ELR (cell line): ENCODE measurements at places on chromosomes 13 and 19.

DNA sequence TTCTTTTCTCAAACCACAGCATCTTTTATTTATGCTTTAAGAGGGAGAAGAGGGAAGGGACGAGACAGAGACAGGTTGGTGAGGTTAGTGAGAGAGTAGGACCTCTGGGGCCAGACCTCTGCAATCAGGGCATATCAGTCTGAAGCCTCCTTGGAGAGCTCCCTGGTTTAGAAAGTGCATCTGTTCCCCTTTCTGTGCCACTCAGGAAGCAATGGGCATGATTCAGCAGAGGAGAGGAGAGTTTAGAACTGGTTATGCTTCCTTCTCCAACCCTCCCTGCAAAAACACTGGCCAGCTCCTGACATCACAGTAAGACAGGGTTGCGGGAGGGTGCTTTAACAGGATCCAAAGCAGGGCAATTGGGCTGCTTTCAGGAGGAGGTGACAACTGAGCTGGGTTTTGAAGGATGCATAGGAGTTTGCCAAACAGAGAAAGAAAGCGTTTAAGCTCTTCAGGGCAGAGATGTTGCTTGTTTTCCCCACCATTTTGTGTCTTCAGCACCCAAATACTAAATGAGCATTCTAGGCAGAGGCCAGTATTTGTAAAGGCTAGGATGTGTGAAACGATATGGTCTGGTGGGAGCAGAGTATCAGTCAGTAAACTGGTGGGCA, 33.1 kb downstream of the CERS4 start:
- DNase-seq, result no peak

DNA sequence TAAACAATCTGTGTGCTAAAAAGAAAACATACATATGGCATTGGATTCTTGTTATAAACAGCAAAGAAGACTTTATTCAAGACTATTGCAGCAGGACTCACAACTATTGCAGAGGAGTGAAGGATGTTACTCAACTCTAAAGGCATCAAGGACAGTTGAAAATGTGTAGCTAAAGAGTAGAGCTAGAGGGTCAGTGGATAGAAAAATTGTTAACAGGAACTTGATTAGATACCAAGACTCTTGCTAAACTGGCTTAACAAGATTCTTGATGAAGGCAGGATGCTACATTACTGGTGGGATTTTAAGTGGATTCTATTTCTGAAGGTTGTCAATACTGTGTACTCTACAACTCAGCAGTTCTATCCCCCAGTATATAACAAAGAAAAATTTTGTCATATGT, 1183.3 kb downstream of the SLITRK1 start:
- no peak for DNase-seq

GRCh38 chr13:39035204-39035603, 2.7 kb downstream of the PROSER1 start:
- DNase-seq, result no peak

- DNase-seq, result no peak
Observed at GRCh38 chr13:32060401-32060878, 28.9 kb downstream of the FRY start.

GRCh38 chr13:27079421-27079958, 92.1 kb downstream of the USP12 start:
- DNase-seq, result peak; percentile 42

GRCh38 chr19:18867751-18868150, 28.2 kb downstream of the CERS1 start:
- DNase-seq, result no peak

DNA sequence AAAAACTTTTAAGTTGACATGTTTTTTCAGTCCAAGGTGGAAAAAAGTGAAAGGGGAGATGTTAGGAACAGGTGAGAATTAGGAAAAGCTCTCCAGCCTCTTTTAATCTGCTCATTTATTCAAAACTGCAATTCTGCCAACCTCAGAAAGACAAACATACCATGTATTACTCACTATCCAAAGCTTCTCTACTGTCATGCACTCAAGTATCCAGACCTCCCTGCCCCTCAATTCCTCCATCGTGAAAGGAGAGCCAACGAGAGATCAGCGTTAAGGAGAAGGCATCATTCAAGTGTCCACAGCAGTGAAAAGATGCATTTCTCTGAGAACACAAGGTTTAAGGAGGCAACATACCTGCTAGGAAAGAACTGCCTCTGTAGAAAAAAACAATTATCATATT, 24.5 kb downstream of the DIAPH3 start:
- DNase-seq, result peak; percentile 30

- no peak for DNase-seq
Observed at GRCh38 chr13:32932376-32932775, 83.8 kb upstream of the KL start.

DNA sequence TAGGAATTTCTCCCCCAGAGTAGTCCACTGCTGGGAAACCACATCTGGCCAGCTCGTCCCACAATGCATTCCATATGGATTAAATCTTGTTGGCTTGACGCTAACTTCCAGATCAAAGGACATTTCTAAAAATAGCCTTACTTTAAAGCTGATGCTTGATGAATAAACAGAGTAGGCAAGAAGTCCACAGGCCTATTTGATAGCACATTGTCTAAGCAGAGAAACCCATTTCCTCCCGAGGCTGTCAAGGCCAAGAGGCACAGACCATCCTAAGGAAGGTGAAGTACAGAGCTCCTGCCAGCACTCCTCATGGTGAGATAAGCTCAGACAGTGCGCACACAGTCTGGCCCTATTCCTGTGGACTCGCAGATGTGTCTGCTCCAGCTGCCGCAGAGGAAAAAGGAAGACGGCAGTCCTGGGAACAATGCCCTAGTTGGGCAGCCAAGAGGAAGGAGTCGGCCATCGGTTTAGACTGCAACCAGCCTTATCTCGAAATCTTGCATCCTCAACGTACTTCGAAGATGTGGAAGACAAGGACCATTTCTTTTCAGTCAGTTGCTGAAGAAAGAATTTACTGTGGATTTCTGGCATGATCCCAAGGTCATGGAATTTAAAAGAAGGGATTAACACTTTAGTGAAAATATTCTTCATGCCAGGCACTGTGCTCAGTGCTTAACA, 156.8 kb downstream of the RGCC start:
- DNase-seq, result peak; percentile 58

DNA sequence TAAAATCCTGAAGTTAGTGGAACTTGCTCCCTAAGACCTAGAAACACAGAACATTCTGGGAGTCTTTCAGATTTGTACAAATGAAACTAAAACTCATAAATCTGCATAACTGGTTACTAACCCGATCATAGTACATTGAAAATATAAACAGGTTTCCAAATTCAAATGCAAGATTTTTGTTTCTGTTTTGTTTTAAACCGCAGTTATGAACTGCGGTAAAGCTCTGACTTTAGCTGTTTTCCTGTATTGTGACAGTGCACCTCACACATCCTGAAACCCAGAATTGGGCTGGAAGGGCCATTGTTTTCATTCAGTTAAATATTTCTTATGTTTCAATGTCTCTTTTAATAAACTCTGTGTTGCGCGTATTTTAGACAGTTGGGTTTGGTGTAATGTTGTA, 204.7 kb downstream of the SHISA2 start:
- no peak for DNase-seq

- DNase-seq, result no peak
Observed at GRCh38 chr13:59176775-59177174, 987.0 kb downstream of the DIAPH3 start.

DNA sequence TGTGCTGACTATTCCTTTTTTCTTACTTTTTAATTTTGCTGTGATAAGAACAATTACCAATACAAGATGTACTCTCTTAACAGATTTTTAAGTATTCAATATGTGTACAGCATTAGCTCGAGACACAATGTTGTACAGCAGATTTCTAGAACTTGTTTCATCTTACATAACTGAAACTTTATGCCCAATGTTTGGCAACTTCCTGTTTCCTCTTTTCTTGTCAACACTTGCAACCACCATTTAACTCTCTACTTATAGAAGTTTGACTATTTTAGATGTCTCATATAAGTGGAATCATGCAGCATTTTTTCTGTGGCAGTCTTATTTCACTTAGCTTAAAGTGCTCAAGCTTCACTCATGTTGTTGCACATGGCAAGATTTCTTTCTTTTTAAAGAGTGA, 1426.8 kb downstream of the SLITRK5 start:
- DNase-seq, result no peak

DNA sequence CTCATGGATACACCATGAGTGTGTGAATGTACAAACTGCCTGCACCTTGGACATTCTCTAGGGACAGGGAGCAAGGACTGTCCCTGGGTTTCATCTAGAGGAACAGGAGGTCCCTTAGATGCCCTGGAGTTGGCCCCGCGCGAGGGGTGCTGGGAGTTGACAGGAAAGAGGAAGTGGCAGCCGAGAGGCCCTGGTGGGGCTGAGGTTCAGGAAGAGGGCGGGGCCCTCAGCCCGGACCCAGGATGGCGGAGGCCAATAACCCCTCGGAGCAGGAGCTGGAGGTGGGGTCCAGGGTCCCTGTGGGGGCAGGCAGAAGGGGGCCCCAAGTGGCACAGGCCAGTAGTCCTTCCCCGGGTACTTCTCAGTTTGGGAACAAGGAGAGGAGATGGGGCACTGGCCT, 6.9 kb downstream of the PKN1 start:
- no peak for DNase-seq

DNA sequence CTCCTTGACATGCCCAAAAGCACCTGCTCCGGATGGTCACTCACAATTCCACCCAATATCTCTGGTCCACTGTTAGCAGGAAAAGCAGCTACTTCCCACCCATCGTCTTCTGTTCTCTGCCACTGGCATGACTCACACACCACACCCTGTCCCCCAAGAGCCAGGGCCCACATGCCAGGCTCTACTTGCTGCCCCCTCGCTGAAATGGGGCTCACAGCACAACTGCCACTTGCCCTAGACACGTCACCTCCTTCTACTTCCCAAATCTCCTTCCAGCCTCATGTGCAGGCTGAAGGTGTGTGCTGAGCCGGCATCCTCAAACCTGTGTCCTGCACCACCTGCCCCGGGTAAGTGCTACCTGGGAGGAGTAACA, 65.0 kb downstream of the TBC1D4 start:
- DNase-seq, result peak; percentile 15

DNA sequence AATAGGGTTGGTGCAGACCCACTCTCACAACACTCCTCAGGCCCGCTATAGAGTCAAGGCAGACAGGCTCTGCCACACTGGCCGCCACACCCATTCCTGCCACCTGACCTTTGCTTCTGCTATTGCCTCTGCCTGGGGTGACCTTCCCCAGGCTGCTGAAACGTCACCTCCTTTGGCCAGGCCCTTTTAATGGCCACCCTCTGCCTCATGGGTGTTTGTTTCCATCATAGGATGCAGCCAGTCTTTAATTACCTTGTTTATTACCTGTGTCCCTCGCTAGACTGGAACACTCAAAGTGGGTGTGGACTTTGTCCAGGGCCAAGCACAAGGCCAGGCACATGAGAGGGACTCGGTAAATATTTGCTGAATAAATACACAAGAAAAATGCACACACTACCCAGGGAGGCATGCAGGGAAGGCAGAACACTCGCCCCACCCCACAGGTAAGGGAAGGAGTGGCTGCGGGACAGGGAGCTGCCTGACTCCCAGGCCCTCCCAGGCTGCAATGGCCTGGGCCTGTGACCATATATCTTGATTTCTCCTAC, 3.2 kb downstream of the LSM4 start:
- no peak for DNase-seq

- no peak for DNase-seq
Observed at GRCh38 chr19:50711805-50712204, 7.8 kb downstream of the SHANK1 start.
